ENCODE measurements at places on chromosomes 2 and 18.

- DNase-seq: no peak
These were observed 31.9 kb downstream of the NRP2 start for GRCh38 chr2:205714058-205714776.

DNA sequence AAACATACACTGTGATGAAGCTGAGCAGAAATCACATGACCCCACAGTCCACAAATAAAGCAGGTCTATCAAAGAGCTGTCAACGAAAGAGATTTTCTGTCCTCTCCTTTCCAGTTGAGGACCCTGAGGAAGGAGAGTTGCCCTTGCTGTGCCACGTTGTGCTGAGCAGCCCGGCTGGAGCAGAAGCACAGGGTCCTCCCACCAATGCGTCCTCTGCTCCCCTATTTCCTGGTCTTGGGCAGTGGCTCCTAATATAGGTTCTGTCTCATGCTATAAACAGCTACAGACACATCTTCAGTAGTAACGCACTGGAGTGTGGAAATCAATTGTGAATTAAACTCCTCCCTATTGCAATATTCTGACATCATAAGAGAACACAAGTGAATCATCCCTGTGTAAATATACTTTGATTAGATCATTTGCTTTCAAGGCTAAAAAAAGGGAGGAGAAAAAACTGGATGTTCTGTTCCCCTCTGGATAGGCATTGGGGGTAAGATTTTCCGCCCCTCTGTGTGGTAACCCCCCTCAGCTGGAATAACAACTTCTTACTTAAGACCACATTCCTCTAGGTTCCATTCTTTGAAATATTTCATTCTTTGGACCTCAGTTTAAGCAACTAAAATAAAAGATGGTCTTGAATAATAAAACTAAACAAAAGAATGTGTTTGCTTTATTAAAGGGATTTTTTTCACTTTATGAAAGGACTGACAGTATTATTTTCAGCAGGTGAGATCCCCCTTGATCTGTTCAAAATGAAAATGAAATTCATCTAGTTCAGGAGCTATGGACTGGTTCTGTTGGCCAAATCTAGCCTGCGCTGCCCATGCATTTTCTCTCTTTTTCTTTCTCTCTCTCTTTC is 8.3 kb upstream of the RHOB start:
- no peak for DNase-seq

- DNase-seq: no peak
These were observed 16.9 kb upstream of the TEX44 start for GRCh38 chr2:231575612-231576256.

DNA sequence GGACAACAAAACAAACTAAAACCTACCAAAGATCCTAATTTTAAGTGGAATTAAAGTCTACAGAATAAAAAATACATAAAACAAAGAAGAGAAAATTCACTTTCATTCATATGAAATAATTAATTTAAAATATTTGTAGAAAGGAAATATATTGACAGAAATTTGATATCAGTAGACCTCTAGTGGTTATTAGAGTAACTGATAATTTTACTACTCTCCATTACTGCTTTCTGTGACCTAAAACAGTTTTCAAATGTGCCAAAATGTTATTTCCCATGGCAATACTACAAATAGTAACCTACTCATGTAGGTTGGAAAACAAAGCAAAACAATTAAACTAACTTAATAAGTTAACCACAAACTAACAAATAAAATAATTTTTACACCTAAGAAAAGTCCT is 147.1 kb downstream of the NOL4 start:
- DNase-seq: no peak

GRCh38 chr2:10900216-10901109 is 11.3 kb upstream of the KCNF1 start:
- no peak for DNase-seq

- no peak for DNase-seq
These were observed 109.7 kb downstream of the MSH2 start for GRCh38 chr2:47512581-47513083.

DNA sequence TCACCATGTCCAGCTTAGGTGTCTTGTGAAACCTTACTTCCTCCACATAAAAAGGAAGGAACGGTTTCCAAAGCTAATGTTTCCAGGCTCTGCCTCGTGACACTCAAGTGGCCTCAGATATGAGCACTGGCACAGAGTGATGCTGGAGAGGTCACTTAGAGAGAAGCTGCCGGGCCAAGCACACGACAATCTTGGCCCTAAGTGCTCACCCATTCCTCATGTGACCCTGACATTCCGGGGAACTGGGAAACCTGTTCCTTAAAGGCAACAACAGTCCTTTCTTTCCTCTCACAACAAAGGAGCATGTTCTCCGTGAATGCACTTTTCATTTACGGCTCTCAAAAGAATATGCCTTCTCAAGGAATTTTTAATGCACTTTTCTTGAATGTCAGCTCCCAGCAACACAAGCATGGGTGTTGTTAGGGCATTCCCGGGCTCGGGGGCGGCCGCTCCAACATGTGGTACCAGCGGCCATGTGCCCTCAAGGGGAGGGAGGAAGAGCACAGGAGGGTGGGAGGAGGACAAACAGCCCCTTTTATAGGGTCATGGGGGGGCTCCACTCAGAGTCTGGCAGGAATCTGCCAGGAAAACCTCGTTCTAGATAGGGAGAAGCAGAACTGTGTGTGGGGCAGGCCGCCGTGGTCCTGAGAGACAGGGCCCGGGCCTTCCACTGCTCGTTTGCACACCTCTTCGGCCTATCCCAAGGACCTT is 118.6 kb downstream of the MBP start:
- DNase-seq: no peak

DNA sequence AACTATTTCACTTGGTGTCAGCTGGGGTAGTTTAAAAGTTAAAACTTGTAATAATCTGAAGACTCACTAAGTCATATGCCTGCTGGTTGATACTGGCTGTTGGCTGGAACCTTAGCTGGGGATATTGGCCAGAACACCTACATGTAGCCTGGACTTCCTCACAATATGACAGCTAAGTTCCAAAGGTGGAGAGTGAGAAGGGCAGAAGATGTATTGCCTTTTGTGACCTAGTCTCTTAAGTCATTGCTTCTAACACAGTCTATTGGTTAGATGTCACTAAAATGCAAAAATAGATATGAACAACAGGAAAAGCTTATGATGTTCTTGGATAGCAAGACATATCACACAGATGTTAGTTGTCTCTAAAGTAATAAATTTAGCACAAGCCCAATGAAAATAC is 113.2 kb upstream of the CHAC2 start:
- DNase-seq: no peak

- DNase-seq: no peak
These were observed 83.2 kb upstream of the DTNB start for GRCh38 chr2:25756536-25756935.

DNA sequence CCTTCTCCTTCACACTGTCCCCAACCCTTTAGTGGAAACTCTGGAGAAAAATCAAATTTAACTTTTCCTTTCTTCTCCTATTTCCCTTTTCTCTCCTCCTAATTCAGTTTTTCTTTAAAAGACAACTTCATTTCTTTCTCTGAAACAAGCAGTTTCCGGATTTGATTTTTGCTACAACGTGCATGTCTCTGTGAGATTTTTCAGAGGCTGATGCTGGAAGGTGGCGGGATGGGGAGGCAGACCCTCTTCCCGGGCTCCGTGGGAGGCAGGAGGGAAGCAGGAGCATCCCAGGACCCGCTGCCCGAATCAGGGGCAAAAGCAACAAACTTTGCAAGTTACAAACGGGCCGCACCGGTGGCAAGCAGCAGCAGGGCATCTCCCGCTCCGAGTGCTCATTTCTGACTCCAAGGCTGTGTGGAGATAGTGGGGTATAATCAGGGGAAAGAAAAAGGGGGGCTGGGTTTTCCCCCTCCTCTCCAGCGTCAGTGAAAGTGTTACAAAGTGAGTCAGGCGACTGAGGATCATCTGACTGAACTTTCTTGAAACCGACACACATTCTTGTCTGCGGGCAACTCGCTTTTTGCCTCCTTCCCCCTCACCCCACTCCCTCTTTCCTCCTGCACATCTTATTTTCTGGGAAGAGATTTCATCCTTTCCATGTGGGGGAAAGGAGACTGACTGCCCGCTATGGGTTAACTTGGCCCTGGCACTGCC is 6.4 kb downstream of the ZEB2 start:
- no peak for DNase-seq

GRCh38 chr18:73677450-73677849 is 470.2 kb downstream of the FBXO15 start:
- DNase-seq: no peak

- no peak for DNase-seq
These were observed 443.6 kb upstream of the TRIB2 start for GRCh38 chr2:12273111-12273510.

DNA sequence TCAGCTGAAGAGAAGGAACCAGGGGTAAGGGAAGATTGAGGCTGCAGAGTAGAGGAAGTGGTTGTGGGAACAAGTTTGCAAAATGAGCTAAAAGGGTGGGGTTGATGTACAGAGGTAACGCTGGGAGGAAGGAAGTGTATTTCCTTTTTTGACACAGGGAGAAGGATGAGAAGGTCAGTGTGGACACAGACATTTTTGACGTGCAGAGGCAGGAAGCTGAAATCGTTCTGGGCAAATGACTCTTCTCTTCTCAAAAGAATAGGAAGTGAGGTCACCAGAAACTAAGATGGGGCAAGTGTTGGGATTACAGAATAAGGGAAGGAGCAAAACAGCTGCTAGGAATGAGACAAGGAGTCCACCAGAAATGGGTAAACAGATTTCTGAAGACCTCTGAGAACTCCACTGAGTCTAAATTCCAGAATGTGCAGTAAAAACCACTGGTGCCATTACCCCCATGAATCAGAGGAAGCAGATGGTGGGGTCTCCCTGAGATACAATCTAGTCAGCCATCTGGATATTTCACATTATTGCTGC is 20.0 kb upstream of the RNF149 start:
- DNase-seq: no peak

- DNase-seq: no peak
These were observed 604 bp upstream of the STK11IP start for GRCh38 chr2:219596954-219597551.

- DNase-seq: no peak
These were observed 20.1 kb upstream of the MGAT5 start for GRCh38 chr2:134233728-134234136.

GRCh38 chr18:60675801-60676200 is 303.2 kb upstream of the MC4R start:
- DNase-seq: no peak

GRCh38 chr2:149924549-149925213 is 337.1 kb upstream of the MMADHC start:
- no peak for DNase-seq

DNA sequence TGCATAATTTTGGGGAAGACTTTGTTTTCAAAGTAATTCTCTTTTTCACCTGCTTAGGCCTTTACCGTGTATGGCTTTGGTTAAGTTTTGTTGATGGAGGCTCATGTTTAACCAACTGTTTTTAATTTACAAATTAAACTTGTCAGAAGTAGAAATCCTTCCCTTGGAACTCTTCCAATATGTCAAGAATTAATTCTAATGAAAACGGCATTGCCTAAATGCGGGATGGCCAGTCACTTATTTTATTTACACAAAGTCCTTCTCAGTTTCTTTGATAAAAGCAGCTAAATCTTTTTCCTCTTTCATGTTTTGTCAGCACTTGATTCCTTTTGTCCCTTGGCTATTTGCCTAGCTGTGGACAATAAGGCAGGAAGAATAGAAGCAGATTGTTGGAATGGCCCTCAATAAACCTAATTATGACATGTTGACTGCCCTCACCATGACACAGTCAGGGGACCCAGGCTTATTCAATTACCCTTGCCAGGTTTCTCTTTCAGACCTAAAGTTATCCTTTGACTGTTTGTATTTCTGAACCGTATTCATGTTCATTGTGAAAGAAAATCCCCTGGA is 26.3 kb downstream of the PAX3 start:
- DNase-seq: no peak

GRCh38 chr2:133171393-133172004 is 396.8 kb downstream of the NCKAP5 start:
- DNase-seq: peak; percentile 9

GRCh38 chr2:241936457-241937133 is 67.1 kb downstream of the RTP5 start:
- no peak for DNase-seq

GRCh38 chr2:140234116-140234515 is 1453.9 kb upstream of the NXPH2 start:
- no peak for DNase-seq

DNA sequence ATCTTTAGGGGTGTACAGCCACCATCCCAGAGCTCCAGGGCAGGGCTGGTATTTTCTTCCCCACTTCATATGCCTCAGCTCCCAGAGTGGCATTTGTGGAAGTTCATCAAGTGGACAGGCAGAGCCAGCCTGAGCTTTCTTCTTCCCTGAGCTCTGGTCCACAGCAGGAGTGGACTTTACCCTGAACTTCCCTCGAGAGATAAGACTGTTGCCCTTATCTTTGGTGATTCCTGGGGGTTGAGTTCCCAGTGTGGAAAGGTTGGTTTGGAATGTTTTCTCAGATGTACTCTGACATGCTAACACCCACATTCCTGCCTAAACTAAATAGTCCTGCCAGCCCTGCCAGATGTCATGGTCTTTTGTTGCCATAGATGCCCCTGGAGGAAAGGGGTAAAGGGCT is 62.0 kb upstream of the LGALSL start:
- no peak for DNase-seq

DNA sequence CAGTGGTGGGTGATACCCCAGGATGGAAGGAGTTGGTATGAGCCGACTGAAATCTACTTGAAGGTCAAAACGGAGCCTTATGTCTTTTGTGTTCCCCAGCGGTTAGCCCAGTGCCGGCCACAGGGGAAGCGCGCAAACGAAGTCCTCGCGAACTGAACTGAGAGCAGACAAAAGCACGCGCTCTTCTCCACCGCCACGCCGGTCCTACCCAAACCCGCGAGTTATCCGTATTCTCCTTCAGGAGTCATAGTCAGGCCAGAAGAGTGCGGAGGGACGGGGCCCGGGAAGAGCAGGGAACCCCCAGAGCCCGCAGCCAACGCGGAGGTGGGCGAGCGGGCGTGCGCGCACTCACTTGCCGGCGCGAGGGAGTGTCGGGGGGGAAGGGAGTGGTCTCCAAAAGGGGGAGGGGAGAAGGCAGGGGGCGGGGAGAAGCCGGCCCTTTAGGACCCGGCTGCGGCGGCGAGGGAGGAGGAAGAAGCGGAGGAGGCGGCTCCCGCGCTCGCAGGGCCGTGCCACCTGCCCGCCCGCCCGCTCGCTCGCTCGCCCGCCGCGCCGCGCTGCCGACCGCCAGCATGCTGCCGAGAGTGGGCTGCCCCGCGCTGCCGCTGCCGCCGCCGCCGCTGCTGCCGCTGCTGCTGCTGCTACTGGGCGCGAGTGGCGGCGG is at the start of gene IGFBP2:
TSS of gene IGFBP2 (plus strand) at position 469 of the 664 bp plus-strand sequence. CDS start at position 573, 104 bp downstream.
- DNase-seq: no peak

GRCh38 chr2:168355121-168355520 is 101.0 kb upstream of the CERS6 start:
- no peak for DNase-seq
